Naive B cell (primary cell): ENCODE measurements at places on chromosomes 6 and 20. TPM values are rescaled to one million over a fixed set of nuclear protein-coding genes. Genes with fewer than 3 reads are reported as not detected.

Gene FAM83B
- not detected for polyA plus RNA-seq

- no peaks in the 10 kb centered on the region for H3K36me3 ChIP-seq
- H3K27me3 ChIP-seq: no peaks in the 10 kb centered on the region
- H3K4me3 ChIP-seq: no peak overlapping the region
- no peak for DNase-seq
- no peak overlapping the region for H3K27ac ChIP-seq
Measured at GRCh38 chr20:17083738-17084137, 143.1 kb upstream of the PCSK2 start.

DNA sequence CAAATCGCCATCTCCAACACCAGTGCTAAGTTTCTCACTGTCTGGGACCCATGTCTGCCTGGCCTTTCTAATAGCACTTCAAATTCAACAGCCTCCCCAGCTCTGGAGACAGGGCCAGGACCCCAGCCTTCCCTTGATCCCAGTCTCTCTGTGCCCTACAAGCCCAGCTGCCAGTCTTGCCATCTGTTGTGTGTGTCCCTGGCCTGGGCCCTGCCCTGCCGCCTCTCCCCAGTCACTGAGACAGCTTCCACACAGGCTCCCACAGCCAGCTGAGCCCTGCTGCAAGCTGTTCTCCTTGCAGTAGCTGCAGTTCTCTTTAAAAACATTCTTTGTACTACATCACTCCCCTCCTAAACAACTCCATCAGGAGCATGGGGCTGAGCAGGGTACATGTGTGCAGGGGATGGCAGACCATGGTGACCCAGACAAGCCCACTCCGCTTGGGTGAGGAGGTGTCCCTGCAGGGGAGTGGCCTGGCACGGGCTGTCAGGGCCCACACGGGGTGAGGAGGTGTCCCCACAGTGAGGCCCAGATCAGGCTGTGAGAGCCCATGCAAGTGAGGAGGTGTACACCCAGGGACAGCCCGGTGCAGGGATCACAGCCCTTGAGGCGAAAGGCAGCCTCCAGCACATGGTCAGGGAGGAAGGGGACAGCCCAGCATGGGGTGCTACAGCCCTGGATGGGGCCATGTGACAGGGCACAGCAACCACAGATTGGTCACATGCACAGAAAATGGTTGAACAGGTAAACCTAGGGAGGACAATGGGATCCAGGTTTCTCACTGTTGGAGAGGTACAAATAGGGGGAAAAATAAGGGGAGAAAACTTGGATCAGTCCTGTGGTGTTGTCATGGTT lies 16.2 kb downstream of the CST7 start:
- H3K4me1 ChIP-seq: no peaks in the 10 kb centered on the region
- H3K36me3 ChIP-seq: peaks cover 42% of the 10 kb centered on the region
- no peaks in the 10 kb centered on the region for H3K27me3 ChIP-seq
- no peak for DNase-seq

- peaks cover 3% of the 10 kb centered on the region for H3K36me3 ChIP-seq
- no peak overlapping the region for H3K4me3 ChIP-seq
- peaks cover 55% of the 10 kb centered on the region for H3K4me1 ChIP-seq
- no peaks in the 10 kb centered on the region for H3K27me3 ChIP-seq
- no peak overlapping the region for H3K27ac ChIP-seq
- no peak for DNase-seq
Measured at GRCh38 chr6:15654250-15654649, 8.6 kb downstream of the DTNBP1 start.
